ENCODE measurements at places on chromosomes 4 and X.

DNA sequence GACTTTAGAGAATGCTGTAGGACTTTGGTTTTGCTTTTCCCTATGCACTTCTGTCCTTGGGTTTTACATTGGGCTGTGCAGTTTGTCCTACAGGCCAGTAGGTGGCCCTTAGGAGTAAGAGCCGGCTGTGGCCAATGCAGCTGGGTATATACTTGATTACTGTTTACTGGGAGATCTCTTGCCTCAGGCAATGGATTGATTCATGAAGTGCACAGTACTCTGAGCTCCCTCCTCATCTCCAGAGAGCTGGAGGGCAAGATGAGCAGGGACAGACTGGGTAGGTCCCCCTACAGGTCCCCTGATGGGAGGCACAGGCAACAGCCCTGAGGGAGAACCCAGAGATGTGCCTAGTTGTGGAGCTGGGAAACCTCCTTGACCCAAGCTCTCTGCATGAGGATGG, 103.8 kb upstream of the QRFPR start:
- DNase-seq: peak; percentile 43

- no peak for DNase-seq
Observed at GRCh38 chr4:128287141-128287870, at the start of gene PGRMC2. Gene PGRMC2, minus strand, starts transcription at chr4:128287813. Its CDS starts 23 bp downstream, at chr4:128287790.

- peak; percentile 84 for DNase-seq
Observed at GRCh38 chrX:70434352-70434866, 10.2 kb upstream of the DLG3 start.

- DNase-seq: no peak
Observed at GRCh38 chrX:40268188-40268520, 170.4 kb upstream of the BCOR start.

DNA sequence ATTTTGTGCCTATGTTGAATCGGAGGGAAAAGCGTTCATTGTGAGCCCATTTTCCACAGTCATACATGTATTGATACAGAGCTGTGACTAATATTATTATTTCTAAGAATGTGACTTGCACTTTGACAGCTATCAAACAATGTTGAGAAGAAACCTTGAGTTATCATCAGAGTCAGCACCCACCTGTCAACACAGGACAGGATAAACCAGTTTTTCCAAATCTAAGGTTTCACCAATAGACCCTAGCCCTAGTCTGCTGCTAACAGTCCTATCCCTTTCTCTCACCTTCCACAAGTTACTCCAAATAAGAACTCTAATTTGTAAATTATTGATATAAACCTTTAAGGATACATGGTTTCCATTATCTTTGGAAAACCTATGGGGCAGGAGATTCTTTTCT, 47.7 kb upstream of the DHX15 start:
- no peak for DNase-seq

DNA sequence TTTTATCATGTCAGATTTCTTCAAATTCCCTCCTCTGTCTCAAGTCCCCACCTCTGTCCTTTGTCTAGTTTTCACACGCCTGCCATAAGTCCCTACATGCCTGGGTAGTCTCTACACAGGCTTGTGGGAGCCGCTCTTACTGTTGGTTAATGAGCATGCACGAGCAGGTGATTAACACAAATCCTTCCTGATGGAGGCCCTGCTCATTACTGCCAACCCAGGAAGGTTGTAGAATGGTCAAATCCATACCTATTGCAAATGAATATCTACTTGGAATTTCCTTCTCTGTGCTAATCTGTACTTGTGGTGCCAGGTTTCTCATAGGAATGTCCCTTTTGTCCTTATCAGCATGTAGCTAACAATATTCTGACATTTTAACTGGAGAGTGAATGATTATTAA, 208.4 kb upstream of the HDX start:
- DNase-seq: no peak

- DNase-seq: no peak
Observed at GRCh38 chr4:140705625-140706275, 50.4 kb downstream of the TBC1D9 start.

- DNase-seq: peak; percentile 75
Observed at GRCh38 chr4:52545099-52546069, 113.7 kb downstream of the USP46 start.

GRCh38 chrX:39627257-39627656, 470.5 kb downstream of the BCOR start:
- DNase-seq: no peak

DNA sequence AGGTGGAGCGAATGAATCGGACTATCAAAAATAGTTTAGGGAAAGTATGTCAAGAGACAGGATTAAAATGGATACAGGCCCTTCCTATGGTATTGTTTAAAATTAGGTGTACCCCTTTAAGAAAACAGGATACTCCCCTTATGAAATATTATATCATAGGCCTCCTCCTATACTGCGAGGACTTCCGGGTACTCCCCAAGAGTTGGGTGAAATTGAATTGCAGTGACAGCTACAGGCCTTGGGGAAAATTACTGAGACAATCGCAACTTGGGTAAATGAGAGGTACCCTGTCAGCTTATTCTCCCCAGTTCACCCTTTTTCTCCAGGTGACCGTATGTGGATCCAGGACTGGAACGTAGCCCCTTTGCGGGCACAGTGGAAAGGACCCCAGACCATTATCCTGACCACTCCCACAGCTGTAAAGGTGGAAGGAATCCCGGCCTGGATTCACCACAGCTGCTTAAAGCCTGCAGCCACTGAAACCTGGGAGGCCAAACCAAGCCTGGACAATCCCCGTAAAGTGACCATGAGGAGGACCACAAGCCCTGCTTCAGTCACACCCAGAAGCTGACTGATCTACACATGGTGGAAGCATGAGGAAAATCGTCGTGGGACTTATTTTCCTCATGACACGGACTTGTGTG, 1138.1 kb downstream of the ARAP2 start:
- DNase-seq: no peak

DNA sequence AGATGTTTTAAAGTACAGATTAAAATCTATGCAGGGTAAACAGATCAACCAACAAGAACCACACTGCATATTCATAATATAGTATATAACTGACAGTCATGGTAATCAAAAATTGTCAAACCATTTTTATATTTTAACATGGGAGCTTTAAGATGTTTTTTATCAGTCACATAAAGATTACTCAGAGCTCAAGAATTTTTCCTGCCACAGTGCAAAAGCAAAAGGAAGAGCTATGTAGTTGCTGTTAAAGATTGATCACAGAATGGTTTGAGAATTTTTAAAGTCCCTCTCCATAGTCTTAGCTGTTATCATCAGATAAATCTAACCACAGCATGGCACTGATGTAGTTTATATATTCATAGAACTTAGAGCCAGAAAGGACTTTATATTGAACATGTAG, 8.5 kb downstream of the RAB9B start:
- no peak for DNase-seq

DNA sequence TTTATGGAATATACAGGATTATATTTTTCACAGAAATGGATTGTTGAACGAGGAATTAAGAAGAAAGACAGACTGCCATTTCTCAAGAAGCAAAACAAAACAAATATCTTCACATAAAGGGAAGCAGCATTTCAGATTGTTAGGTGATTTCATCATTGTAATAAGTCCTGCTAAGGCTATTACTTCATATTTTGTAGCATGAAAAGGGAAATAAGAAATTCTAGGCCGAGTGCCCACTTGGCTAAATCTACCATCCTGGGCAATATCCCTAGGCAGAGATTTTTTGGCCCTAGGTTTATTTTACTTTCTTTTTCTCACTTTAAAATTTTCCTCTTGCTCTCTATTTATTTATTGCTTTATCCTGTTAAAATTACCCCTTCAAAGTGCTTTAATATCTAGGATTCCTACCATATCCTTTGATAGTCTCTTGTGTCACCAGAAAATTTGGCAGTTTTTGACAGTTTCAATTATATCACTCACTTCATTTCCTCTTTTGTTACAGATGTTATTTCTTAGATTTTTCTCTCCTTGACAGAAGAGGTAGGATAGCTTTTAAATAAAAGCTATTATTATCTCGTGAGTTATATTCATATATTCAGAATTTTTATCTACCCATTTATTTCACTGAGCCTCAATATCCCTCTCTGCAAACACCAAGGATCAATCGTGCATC, 142.3 kb downstream of the PDGFC start:
- DNase-seq: no peak
